ENCODE measurements at places on chromosomes 2 and 18. TPM values are rescaled to one million over a fixed set of nuclear protein-coding genes. Genes with fewer than 3 reads are reported as not detected.

CD302 gene
- total RNA-seq, result 28.7 TPM

GRCh38 chr2:237996021-237996593 is 29.3 kb downstream of the UBE2F start:
- DNase-seq, result no peak

- no peak for DNase-seq
These were observed 301.6 kb upstream of the FBXO11 start for GRCh38 chr2:48207851-48208250.

VAMP8 gene
- total RNA-seq, result 11.9 TPM

DNA sequence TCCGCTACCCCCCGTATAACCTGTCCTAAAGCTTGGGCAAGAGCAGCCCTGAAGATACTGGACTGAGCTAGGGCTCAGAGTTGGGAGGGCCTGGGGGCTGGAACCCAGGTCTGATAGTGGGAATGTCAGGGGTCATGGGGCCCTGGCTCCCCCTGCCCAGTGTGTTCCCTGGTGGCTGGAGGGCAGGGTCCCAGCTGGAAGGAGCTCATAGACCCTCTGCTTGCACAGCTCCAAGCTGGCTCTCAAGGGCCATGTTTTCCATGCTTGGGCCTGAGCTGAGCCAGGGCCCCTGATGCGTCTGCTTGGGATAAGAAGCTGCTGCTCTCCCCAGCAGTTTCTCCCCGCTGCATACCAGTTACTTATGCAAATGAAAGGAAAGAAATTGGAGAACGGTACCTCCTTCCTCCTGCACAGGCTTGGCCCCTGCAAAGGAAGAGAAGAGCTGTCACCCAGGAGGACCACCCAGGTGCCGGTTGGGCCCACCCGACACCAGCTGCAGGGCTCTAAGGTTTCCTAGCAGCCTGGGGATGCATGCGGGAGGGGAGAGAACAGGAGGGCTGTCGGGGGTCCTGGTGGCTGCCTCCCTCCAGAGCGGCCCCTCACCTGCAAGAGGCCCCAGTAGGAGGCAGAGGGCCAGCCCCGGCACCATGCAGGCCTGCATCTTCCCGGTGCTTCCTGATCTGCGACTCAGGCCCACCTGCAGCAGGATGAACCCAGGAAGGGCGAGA is 628 bp downstream of the OTOS start:
- DNase-seq, result no peak

KLHL41 gene
- 122 TPM for total RNA-seq

DNA sequence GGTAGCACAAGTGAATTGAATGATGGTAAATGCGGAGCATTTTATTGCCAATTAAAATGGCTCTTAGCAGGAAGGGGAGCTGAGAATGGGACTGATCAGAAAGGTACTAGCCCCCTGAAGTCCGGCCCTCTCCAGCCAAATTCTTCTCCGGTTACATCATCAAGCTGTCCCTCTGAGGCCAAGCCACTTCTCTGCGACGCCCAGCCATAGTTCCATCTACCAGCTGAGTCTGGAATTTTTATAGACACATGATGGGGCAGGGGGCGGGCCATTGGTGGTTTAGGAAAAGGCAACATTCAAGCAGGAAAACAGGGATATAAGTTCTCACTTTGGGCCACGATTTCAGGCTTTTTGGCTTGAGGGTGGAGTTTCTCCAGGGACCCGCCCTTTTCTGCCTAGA is 22.7 kb downstream of the RPRM start:
- no peak for DNase-seq

GRCh38 chr18:7817575-7818230 is 250.6 kb downstream of the PTPRM start:
- no peak for DNase-seq

- no peak for DNase-seq
These were observed 188.9 kb upstream of the ITGA4 start for GRCh38 chr2:181268174-181268867.

GRCh38 chr2:18430996-18431748 is 129.3 kb downstream of the RDH14 start:
- DNase-seq, result no peak

- no peak for DNase-seq
These were observed 31.6 kb upstream of the SNORC start for GRCh38 chr2:232838406-232838874.

DNA sequence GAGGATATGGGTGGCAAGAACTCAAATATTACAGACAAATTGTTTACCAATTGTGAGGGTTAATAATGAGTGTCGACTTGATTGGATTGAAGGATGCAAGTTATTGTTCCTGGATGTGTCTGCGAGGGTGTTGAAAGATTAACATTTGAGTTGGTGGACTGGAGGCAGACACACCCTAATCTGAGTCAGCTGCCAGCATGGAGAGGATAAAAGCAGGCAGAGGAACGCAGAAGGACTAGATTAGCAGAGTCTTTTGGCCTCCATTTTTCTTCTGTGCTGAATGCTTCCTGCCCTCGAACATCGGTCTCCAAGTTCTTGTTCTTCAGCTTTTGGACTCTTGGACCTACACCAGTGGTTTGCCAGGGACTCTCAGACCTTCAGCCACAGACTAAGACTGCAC is 1503.7 kb downstream of the LRP1B start:
- DNase-seq, result no peak

DNA sequence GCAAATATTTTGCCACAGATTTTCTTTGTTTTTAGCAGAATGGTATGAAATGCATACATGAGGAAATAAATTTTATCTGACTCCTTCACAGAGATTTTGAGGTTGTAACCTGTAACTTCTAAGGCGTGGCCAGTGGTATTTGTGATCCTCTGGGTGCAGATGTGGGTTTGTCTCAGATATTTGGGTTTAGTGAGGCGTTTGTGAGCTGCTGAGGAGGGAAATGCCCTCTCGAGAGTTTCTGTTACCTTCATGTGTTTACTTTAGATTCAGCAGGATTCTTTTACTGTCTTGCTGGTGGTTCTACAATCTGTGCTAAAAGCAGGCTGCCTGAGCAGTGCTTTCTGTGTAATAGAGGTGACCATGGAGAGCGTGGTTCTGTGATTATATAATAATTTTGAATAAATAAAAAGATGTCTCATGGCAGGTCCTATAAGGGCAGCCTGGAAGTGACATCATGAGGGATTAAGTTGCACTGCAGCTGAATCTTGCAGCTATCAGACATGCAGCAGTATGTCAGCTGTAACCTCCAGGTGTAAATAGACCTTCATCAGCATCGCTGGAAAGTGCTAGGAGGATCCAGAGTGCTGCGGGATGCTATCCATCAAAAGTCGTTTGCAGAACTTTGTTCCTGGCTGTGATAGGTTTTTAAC is 34.1 kb downstream of the TANC1 start:
- DNase-seq, result no peak

GEN1 gene
- 1.2 TPM for total RNA-seq

GRCh38 chr2:207432453-207432852 is 97.3 kb upstream of the CREB1 start:
- DNase-seq, result no peak

C2orf80 gene
- total RNA-seq, result not detected

PARD3B gene
- 12.2 TPM for total RNA-seq

CACNB4 gene
- 0.37 TPM for total RNA-seq

- DNase-seq, result no peak
These were observed 316.4 kb downstream of the RND3 start for GRCh38 chr2:150171065-150171548.

DNA sequence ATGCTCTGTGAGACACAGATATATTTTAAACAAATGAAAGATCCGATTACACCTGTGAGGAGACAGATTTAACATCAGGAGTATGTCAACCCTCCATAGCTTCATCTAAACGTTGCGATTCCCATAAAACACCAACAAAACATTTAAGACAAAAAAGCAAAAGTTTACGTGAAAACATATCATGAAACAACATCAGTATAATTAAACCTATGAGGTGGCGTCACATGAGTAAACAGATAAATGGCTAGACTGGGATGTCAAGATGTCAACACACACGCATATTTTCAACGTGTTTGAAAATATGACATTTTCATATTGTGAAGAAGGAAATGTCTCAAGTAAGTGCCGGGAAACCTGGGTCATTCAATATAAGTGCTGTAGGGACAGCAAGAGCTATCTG is 25.5 kb upstream of the GPC1 start:
- DNase-seq, result no peak

DNA sequence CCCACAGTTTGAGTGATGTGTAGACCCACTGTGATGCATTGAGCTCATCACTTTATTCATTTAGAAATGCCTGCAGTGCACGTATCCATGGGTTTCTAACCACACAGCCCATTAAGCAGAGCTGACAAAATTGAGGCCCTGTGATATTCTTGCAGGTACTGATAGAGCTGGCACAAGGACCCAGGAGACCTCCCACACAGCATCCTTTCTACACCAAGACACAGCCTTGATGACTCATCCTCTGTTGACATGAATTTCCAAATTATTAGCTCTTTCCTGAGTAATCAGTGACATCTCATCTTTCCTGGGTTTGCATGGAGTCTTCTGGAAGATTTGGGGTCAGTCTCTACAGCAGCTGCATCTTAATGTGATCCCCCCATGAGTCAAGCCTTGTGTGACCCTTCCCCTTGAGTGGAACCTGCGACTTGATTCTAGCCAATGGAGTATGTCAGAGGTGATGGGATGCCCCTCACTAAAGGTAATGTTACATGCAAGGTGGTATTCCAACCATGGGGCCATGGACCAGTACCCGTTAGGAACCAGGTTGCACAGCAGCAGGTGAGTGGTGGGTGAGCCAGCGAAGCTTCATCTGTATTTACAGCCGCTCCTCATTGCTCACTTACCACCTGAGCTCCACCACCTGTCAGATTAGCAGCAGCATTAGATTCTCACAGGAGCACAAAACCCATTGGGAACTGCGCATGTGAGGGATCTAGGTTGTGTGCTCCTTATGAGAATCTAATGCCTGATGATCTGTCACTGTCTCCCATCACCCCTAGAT is 181.1 kb upstream of the ARL4C start:
- DNase-seq, result peak; percentile 21

- no peak for DNase-seq
These were observed 79.7 kb downstream of the HS1BP3 start for GRCh38 chr2:20571231-20571630.

ITGA4 gene
- 1.8 TPM for total RNA-seq

MYO3B gene
- total RNA-seq, result not detected

DNA sequence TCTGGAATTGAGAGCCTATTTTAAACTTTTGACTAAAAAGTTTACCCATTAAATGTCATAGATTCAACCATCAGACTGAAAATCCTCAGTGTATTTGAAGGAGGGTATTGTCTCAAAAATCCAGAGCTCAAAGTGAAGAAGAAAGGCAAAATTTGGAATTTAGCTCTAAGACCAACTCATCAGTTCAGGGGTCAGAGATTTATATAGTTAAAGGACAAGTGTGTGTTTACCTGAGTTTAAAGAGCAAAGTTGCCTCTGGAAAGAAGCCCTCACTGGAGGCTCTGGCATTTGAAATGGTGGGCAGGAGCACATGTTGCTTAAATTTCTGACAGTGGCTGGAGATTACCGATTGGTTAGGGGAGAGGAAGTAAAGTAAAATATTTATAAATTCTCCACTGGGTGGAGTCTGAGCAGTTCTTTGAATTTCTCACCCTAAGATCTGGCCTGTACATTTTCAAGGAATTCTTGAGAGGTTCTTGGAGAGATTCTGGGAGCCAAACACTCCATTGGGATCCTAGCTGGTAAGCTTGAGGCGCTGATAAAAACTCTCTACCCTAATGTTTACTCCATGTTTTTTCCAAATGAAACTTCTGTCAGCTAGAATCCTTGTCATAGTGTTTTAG is at the start of gene KYNU:
KYNU (plus strand) TSS at position 449 of the 623 bp plus-strand sequence. CDS start 7,704 bp downstream, outside the sequence.
- DNase-seq, result no peak

STK39 gene
- total RNA-seq, result 6.0 TPM

DNA sequence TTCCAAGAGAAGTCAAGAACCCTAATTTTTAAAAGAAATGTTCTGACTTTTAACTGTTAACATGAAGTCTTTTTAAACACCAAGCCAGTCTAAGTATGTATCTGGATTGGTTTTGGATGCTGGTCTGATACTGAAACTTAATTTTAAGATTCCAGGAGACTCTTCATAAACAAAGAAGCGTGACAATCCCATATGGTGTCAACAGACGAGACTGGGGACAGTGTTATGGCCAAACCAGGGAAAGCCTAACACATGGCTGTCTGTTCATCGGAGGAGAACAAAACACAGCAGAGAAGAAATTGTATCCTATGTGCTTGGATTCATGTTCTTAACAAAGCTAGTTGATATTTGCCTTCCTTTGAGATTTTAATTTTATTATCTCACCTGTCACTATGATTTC is 80.5 kb upstream of the UPP2 start:
- DNase-seq, result no peak

GRCh38 chr2:58293056-58293455 is 51.9 kb upstream of the FANCL start:
- no peak for DNase-seq

GRCh38 chr2:25671622-25672021 is 1.8 kb downstream of the DTNB start:
- DNase-seq, result no peak

DNA sequence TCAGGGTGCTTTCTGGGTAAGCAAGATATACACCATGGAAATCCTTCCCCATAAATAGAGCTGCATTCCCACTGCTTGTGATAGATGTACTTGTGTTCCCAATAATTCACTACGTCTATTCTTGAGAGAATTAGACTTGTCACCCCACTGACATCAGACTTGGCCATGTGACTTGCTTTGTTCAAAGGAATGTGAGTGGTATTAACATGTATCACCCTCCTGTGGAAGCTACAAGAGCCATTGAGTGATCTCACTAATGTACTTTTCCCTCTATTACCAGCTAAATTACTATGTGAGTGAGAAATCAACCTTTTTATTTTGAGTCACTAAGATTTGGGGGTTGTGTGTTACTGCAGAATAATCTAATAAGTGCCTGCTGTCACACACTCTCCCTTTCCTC is 176.0 kb downstream of the CCDC178 start:
- DNase-seq, result no peak

DNA sequence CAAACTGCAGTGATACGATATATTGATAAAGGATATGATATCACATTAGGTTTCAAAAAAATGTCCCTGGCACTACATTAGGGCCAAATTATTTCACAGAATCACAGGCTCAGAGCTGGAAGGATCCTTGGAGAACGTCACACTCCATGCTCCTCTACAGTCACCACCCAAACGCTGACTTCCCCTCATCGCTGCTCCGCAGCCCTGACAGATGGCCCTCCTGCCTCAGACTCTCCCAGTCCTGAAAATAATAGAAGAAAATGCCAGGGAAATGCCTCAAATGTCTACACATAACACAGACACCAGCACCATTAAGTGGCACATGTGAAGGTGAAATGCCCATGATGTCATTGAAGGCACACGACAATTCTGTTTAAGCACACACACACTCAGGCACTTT is 72.0 kb downstream of the ZNF521 start:
- no peak for DNase-seq

ABCG5 gene
- not detected for total RNA-seq

DNA sequence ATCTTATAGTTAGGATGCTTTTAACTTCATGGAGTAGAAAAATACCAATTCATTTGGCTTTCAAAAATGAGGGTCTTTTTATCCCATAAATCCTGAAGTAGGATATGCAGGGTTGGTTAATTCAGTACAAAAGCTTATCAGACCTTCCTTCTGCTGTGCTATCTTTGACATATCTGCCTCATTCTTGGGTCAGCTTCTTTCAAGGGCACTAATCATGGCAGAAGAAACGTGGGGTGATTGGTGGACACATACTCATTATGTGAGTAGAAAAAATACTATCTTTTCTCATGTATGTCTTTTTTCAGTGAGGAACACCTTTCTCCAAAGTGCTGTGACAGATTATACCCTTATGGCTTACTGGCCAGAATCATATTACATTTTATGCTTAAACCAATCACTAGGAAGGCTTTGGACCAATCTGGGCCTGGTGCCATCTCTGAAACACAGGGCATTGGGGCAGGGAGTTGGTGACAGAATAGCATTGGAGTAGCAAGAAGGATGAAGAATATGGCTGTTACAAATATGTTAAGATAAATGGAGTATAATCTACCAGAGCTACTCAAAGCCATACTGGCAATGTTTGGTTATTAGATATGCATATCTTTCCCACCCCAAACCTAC is 10.1 kb downstream of the UGP2 start:
- no peak for DNase-seq
